SK-N-DZ (cell line): ENCODE measurements at places on chromosomes 3 and 15.
A peak's percentile ranks its signal among the peaks of the same experiment; 100 is the strongest.

- DNase-seq, result no peak
Measured at GRCh38 chr3:48157202-48157840, 30.9 kb downstream of the CDC25A start.

DNA sequence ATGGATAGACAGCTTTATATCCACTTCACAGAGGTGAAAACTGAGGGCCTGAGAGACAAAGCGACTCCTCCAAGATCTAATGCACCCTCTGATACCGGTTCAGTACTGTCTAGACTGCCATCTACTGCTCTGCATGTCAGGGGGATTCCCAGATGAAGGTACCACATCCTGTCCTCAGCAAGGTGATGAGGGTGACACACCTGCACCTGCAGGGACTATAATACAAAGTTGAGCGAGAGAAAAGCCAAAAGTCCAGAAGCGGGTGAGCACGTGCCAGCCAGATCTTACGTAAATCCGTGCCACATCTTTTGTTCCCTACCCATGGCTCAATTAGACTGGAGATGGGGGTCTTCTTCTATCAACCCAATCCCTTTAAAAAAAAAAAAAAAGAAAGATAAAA, 32.4 kb upstream of the HES1 start:
- DNase-seq, result no peak

DNA sequence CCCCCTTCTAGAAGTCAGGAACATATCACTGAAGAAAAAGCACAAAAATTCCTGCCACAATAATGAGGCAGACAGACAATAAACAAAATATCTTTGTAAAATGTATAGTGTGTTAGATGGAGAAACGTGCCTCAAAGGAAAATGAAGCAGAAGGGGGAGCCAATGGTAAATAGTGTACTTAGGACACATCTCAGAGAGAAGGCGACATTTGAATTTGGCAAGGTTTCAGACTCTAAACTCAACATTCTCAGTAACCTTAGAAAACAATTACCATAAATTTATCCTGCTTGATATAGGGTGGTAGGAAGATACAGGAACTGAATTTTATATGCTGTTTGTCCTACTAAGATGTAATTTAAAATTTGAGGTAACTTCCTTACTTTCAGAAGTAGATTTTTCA, 52.6 kb upstream of the PTX3 start:
- DNase-seq, result no peak

- no peak for DNase-seq
Measured at GRCh38 chr15:65176056-65176455, 9.1 kb downstream of the CLPX start.

DNA sequence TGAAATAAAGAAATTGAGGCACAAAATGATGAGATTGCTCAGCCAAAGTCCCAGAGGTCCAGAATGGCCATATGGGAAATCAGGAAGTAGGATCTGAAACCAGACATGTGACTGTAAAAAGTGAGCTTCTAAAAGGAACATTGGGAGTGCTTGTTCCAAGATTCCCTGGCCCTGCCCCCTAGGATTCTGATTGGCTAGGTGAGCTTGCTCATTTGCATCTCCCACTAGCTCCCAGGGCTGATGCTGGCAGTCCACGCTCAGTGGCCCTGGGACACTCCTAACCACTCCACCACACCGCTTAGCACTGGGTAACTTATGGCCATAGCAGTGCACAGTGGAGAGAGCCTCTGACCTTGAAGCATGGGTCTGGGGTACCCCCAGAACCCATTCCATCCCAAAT, 326.7 kb downstream of the NTRK3 start:
- DNase-seq, result peak; percentile 47

GRCh38 chr3:87179642-87180041, 47.5 kb upstream of the CHMP2B start:
- DNase-seq, result no peak

DNA sequence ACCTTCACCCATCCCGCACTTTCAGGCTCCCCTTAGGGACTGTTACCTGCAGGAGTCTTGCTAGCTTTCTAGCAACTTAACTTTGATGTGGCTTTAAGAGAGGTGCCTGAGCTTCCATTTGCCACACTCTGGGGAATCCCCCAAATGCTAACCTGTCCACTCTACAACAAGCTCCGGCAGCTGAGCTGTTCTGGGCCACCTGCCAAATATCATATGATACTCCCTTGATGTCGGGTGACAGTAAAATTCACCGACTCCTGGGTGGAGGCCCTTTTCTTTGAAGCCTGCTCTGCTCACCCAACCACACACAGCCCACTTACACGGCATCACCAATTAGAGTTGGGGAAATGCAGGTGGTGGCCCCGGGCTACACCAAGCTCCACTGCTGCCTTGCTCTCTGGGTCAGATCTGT, 38.0 kb upstream of the XCR1 start:
- DNase-seq, result peak; percentile 24

DNA sequence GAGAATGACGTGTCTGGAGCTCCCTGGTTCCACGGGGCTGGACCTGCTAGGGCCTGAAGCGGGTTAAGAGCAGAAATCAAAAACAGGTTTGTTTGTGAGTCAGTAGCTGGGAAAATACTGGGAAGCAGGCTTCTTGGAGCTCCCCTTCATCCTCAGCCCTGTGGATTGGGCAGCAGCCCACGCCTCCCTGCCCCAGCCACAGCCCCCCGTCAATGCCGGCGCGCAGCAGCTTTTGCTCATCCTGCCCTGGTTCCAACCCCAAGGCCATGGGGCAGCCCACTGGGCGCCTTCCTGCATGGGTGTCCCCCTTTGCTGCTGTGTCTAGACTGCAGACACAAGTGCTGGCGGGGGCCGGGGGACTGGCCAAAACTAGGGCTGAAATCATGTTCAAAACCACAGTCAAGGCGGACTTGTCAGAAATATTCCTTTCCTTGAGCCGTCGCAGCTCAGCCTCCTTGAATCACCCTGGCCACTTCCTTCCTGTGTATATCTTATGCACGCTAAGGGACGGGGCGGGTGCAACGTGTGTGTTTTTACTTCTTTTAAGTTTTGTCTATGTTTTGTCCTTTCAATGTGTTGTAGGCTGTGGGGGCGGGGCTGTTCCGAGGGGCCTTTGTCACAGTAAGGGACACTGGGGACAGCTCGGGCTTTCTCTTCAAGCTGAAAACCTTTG, 108.1 kb downstream of the KLF13 start:
- no peak for DNase-seq

- no peak for DNase-seq
Measured at GRCh38 chr3:37997342-37997741, 6.8 kb downstream of the VILL start.

DNA sequence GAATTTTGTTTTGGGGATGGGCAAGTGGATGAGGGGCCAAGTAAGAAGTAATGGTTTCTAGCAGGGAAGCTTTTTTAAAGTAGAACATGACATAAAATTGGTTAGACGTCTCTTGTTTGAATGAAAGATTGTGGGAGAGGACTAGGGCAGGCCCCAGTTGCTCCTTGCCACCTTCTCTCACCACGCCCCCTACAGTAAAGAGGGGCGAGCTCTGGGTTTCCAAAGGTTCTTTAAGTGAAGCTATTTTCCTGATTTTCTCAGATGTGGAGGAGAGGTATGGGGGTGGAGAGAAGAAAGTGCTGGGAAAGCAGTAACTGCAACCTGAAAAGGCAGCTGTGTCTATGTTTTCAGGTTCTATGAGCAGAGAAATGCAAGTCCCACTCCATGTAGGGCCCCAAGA, 32.6 kb upstream of the SKIL start:
- no peak for DNase-seq
